ENCODE measurements at places on chromosomes 12 and 14.

- DNase-seq = no peak
Measured at GRCh38 chr14:58177125-58177524, 22.8 kb upstream of the ACTR10 start.

- peak; percentile 70 for DNase-seq
Measured at GRCh38 chr14:91396959-91397815, 20.4 kb downstream of the CCDC88C start.

- no peak for DNase-seq
Measured at GRCh38 chr14:28468191-28469151, 298.1 kb upstream of the FOXG1 start.

DNA sequence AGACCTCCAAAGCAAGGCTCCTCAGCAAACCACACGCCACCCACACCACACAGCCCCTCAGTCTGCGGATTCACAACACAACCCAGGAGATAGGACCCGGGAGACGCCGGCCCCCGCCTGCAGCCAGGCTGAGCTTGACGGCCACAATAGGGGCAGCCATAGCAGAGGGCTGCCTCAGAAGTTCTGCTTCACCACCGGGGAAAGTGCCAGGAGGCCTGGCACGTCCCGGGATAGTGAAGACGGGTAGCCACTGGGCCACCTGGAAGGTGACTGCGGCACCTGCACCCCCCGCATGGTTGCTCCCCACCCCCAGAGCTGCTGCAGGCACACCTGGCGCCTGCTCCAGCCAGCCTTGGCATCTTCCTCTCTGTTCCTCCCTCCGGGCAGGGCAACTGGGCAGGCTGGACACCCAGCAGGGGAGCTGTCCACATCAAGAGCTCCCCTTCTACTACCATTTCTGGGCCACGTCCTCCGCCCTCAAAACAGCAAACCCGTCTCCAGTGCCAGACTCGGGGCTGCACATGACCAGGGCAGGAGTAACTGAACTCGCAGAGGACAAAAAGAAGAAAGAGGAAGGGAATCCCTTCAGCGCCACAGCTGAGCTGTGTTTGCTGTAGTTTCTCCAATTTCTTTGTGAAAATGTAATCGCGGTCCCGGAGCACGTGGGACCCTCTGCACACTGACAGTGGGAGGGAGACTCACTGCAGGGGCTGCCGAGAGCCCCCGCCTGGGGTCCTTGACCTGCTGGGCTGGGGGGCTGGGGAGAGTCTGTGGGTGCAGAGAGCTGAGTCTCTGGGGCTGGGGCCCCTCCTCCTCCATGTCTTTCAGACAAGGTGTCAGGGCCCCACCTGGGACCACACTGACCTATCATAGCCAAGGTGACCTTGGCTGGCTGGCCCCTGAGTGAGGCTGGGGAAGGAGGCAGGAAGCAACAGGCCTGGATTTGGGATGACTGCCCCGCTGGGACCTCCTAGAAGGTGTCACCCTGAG is 74.2 kb upstream of the C14orf180 start:
- no peak for DNase-seq

- DNase-seq = no peak
Measured at GRCh38 chr12:2578772-2579171, 216.0 kb upstream of the FKBP4 start.

GRCh38 chr14:99565383-99565782 is 38.6 kb downstream of the CCDC85C start:
- no peak for DNase-seq

DNA sequence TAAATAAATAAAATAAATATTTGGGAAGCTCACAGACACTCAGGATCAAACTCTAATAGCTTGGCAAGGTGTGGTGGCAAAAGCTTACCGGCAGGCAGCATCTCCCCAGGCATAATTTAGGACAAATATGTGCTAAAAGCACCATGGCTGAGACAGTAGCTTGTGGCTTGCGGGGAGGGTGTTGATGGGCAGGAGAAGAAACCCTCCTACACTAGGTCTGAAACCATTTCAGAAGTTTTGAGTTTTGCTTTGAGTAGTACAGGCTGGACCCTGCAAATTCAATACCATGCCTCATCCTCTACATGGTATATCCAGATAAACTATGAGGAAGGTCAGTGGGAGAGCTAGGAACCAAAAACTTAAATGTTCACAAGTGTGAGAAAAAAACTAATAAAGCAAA is 33.1 kb downstream of the MAP3K9 start:
- DNase-seq = no peak

DNA sequence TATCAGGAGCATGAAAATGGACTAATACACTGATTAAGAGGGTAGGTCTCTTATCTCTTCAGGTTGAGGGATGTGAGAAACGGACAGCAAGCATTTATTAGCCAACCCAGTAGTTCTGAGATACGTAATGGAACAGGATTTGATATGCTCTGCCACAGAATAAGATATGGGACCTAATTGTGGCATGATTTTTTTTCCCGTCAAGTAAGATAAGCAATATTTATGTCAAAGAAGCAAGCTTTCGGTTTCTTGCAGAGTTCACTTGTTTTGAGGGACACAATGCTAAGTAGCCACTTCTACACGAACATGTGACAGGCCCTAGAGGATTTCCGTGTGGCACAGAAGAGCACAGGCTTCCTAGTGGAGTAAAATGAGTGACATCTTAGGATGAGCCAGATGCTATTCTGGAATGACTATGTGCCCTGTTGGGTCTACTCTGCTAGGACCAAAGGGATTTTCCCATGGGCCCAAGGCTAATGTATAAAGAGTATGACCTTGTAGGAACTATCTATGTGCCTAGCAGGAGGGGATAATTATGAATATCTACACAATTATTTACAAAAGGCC is 57.9 kb downstream of the SLC38A1 start:
- peak; percentile 38 for DNase-seq

DNA sequence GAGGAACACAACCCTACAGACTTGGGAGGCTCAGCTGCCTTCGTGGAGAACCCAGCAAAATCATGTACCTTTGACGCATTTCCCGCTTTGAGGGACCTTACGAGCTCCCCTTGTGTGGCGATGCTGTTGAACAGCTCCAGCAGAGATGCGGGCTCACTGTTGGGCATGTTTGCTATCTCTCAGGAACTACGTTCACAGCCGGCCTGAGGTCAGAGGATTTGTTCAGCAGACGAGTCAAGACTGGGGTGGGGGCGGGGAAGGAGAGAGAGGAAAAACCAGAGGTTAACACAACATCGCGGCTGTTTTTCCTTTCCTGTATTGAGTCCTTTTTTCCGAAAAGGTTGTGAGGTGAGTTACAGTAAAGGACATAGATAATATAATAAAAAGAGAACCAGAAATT is 45.9 kb downstream of the SLC25A47 start:
- DNase-seq = no peak

- peak; percentile 33 for DNase-seq
Measured at GRCh38 chr14:98926146-98926545, 345.9 kb downstream of the BCL11B start.

Data from CD4-positive, alpha-beta T cell treated with Interleukin-12 subunit alpha and Interleukin-12 subunit beta, for 1 hour (primary cell).